ENCODE measurements at places on chromosomes 4 and X.

- no peak for DNase-seq
These were observed 17.1 kb upstream of the ARHGAP10 start for GRCh38 chr4:147714575-147715401.

DNA sequence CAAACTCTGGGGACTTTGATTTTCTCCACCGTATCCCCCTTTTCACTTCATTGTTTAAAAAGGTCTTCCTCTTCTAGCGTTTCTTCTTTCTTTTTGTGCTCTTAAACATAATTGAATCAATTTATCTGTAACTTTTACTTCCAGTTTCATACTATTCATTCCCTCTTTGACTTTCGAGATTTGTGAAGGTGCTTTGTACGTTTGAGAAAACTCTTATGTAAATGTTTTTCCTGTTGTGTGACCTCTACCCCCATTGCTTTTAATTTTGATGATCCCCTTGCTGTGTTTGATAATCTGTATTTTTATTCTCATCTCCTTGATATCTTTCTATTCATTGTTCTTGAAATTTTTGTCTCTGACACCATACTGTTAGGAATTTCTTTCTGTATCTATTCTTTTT lies 4.8 kb downstream of the USP38 start:
- DNase-seq: no peak

- no peak for DNase-seq
These were observed 388.9 kb upstream of the PPP1R2C start for GRCh38 chrX:43166874-43167273.

DNA sequence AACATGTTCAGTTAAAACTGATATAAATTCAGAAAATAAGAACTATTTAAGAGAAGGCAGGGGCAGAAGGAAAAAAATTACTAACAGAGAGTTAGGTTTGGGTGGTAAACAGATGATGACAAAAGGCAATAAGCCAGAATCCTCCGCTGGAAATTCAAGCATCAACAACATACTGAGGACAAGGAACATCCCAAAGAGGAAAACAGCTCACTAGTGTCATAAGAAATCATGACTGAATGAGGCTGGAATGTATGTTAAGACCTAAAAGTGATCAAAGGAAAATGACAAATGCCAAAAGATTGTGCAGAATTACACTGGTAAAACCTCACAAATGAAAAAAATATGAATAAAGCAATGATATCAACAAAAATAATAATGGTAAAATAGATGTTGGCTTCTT lies 88.4 kb downstream of the WDFY3 start:
- no peak for DNase-seq

- DNase-seq: no peak
These were observed 615 bp downstream of the NEXMIF start for GRCh38 chrX:74924449-74925224.

GRCh38 chr4:128275346-128275745 lies 12.3 kb downstream of the PGRMC2 start:
- DNase-seq: no peak

DNA sequence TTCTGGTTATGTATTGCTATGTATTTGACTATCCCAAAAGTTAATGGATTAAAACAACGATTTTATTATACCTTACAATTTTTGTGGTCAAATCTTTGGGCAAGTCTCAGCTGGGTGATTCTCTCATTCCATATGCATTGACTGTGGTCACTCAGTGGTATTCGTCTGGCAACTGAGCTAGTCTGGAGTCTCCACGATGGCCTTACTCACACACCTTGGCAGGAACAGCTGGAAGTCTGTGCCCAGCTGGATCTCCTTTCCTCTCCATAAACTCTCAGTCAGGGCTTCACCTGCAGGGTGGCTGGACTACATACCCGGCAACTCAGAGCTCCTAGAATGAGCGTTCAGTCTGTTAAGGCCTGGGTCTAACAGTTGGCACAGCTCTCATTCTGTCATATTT lies 141.1 kb upstream of the WDFY3 start:
- DNase-seq: no peak

- DNase-seq: no peak
These were observed 49.7 kb downstream of the RBM47 start for GRCh38 chr4:40579983-40580382.

- no peak for DNase-seq
These were observed 30.3 kb downstream of the FHIP1A start for GRCh38 chr4:151439320-151439719.

GRCh38 chrX:119402588-119402987 lies 3.5 kb downstream of the SLC25A43 start:
- DNase-seq: no peak

GRCh38 chr4:101667348-101667747 lies 123.2 kb upstream of the BANK1 start:
- DNase-seq: no peak

DNA sequence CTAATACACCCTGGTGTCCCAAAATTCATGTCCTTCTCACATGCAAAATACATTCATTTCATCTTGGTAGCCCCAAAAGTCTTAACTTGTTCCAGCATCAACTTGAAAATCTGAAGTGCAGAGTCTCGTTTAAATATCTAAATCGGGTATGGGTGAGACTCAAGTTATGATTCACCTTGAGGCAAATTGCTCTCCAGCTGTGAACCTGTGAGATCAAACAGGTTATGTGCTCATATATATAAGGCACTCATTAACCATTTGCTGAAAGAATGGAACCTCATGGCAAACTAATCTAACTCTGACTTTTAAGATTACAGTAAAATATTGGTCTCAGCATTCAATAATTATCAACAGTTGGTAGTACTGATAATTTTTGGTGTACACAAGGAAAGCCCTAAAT lies 55.5 kb downstream of the PDLIM5 start:
- no peak for DNase-seq

DNA sequence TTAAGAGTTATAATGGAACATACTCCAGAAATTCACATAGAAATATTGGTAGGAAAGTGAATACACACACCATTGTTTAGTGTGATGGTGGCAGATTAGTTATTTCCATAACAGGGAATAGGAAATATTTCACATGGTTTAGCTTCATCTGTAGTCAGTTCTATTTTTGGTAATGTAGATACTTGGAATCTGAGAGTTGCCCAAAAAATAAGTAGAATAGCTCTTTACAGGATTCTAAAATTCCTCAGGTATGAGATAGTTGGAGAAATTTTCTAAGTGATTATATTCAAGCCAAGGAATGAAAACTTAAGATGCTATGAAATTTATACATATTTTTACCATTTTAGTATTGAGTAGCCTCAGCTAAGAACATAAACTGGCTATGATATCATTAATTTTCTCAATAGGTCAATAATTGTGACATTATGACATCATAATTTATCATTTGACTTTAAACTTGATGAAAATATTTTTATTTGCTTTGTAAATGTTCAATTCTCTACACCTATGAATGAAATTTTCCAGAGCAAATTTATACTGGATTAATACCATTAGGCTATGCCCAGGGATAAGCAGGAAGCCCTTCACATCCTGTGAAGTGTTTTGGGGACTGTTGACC lies 35.8 kb downstream of the CPEB2 start:
- no peak for DNase-seq

- no peak for DNase-seq
These were observed 17.7 kb downstream of the IL21 start for GRCh38 chr4:122603156-122603574.

DNA sequence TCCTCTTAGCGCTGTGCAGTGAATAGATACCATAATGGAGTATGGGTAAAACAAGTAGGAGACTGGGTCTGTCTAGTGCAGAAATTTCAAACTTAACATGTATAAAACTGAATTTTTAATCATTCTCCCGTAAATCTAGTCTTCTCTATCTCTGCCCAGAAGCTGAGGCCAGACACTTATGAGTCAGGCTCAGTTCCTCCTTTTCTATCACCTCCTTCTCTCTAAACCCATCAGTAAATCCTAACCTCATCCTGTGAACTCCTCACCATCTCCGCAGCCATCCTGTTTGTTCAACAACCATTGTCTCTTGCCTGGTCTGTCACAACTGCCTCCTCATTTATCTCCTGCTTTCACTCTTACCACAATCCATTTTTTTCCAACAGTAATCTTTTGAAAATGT lies 19.8 kb upstream of the SGMS2 start:
- DNase-seq: no peak

DNA sequence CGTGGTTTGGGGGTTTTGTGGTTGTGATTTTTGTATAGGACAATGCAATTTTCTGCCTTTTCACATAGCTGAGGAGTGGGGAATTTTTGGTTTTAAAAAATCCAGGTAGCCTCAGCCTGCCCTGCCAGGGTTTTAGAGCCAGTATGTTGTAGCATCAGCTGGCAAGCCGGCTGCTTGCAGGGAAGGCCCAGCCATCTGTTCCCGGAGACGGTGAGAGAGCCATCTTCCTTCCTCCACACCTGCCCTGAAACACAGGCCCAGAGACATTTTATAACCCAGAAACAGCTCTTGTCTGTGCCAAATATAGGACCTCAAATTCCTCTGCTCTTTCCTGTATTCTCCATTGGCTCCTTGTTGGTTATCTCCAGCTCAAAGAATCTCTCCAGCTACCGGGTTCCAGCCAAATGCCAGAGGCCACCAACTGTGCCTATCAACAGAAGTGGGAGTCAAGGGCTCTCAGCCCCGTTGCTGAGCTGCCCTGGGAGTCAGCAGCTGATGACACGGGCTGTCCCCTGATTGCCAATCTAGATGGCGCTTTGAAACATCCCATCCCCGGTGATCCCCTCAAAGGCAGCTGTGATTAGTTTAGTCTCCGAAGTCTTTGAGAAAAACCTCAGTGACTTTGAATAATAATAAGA lies 595.2 kb downstream of the MID1IP1 start:
- DNase-seq: no peak

DNA sequence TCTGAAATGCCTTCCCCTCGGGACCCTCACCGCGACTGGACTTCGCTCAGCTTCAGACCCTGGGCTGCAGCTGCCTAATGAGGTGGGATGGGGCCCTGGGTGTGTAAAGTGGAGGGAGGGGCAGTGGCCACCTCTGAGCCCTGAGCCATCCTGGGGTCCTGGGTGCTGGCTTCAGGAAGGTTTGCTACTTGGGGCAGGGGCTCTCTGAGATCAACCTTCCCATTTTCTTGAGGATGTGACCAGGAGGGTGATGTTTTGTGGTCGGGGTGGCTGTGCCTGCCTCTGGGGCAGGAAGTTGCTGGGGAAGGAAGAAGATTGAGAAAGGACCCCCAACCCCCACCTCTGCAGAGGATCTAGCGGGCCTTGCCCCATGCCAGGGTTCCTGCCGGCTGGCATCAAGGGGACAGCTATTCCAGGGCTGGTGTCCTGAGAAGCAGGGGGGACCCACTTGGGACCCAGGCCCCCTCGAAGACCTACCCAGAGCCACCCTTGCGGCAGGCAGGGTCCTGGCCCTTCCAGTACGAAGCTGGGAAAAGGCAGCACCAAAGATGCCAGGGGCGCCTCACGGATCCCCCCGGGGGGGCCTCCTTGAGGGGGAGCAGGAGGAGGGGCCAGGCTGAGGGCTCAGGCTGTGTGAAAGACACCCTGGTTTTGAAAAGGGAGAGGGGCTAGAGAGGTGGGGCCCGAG lies 6.5 kb downstream of the SH3BP2 start:
- no peak for DNase-seq

GRCh38 chr4:37889849-37890800 lies 759 bp upstream of the TBC1D1 start:
- peak; percentile 39 for DNase-seq

DNA sequence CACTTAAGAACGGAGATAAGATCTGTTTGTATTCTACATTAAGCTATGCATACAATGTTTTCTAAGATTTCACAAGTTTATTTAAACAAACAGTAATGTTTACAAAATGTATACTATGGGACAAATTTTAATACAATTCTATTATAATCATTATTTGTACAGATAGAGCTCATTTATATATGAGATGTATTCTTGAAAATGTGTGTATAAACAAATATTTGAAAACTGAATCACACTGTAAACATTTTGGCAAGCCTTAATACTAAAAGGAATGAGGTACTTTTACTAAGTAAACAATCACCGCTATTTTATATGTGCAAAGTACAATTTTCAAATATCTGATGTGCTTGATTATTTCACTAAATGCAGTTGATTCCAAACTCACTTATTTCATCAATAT lies 119.2 kb upstream of the MAB21L2 start:
- DNase-seq: no peak

DNA sequence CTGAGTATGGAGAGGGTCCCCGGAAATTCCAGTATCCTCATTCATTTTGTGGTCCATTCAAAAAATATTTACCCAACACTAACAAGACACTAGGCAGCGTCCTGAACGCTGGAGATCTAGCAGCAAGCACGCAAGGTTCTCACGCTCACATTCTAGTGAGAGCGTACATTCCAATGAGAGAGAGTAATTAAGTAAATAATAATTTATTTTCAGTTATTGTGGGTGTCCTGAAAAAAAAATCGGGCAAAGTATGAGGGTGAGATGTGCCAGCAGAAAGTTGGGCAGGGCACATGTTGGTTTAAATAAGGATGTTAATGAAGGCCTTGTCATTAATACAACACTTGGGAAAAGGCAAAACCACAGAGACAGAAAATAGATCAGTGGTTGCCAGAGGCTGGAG lies 4.0 kb upstream of the TMEM156 start:
- no peak for DNase-seq

GRCh38 chr4:66539745-66540144 lies 869.5 kb upstream of the EPHA5 start:
- DNase-seq: no peak

GRCh38 chr4:102541697-102542096 lies 40.5 kb downstream of the NFKB1 start:
- no peak for DNase-seq

DNA sequence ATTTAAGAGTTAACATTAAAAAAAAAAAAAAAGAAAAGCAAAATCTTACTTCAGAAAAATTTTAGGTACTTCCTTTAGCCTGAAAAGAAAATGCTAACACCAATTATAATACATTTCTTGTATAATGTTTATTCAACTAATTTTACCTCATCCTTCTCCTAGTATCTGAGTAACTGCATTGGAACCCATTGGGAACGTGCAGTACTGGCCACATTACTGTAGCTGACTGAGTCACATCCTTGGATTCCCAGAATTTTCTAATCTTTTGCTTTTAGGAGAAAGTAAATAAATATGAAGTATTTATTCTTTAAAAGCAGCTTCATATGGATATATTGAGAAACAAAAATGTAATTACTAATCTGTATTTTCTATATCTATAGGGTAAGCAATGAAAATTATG lies 82.6 kb upstream of the SLITRK2 start:
- no peak for DNase-seq

DNA sequence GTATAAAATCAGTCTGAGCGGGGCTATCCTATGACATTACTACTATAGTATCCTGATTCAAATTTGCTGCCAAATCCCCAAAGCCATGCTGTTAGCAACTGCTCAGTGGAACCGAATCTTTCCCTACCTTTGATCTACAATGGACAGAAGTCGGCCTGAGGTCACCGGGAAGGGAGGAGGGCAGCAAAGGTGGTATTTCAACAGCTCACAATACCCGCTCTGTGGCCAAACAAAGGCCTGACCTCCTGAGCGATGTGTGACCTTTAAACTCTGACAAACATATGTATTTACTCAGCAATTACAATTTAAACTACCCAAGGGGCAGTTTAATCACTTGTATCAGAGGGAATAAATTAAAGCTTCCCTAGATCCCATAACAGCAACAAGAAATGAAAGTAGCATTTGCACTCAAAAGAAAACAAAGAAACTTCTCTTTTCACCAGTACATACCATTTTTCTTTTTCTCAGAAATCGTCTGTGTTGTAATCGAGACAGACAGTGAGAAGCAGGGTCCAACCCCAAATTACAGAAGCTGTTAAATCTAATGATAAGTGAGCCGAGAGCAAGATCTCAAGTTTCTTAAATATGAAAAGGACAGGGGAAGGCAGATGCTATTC lies 11.6 kb upstream of the TMEM128 start:
- no peak for DNase-seq

All from activated CD4-positive, CD25-positive, alpha-beta regulatory T cell treated with anti-CD3 and anti-CD28 coated beads, Interleukin-2, amount 50 U/mL, for 72 hours (primary cell).